Activated CD8-positive, alpha-beta memory T cell treated with anti-CD3 and anti-CD28 coated beads for 48 hours (primary cell): ENCODE measurements at places on chromosomes 1 and 21.
A peak's percentile ranks its signal among the peaks of the same experiment; 100 is the strongest.

GRCh38 chr1:217435204-217435603 lies 195.7 kb downstream of the GPATCH2 start:
- no peak for DNase-seq

DNA sequence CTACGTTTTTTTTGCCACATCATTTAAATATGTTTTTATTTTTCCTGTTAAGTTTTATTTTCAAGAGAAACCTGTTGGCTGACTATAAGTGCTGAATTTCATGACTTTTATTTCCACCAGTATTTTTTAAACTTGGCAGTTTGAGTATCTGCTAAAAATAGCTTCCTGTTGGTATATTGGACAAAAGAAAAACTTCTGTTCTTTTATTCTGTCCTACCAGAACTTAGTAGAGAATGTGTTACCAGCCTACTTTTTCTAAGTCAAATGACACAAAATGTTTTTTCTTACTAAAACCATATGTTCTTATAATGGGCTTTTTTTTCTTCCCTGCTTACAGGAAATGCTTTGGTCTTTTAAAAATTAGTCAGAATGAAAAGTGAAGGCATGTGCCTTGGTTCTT lies 7.6 kb downstream of the DR1 start:
- DNase-seq: no peak

DNA sequence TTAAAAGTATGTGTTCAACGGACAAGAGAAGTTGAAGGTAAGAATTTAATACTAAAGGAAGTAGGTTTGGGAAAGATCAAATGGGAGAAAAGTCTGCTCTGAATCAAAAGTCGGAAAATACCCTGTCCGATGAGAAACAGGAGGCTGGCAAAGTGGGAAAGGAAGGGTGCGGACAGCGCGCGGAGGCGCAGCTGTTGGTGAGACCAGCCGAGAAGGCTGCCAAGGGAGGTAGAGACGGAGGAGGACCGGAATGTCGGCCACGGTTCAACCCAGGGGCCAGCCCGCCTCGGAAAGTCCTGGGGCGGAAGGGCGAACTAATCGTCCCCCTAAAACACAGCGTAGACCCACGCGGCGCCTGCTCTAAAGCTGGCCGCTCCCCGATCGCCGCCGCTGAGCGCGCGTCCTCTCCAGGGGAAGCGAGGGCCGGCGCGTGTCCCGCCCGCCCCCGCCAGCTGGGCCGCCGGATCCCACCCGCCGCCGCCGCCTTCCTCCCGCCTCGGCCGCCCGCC lies 639 bp upstream of the SPATA1 start:
- no peak for DNase-seq

- no peak for DNase-seq
These were observed 118.1 kb downstream of the SPSB1 start for GRCh38 chr1:9410737-9411297.

DNA sequence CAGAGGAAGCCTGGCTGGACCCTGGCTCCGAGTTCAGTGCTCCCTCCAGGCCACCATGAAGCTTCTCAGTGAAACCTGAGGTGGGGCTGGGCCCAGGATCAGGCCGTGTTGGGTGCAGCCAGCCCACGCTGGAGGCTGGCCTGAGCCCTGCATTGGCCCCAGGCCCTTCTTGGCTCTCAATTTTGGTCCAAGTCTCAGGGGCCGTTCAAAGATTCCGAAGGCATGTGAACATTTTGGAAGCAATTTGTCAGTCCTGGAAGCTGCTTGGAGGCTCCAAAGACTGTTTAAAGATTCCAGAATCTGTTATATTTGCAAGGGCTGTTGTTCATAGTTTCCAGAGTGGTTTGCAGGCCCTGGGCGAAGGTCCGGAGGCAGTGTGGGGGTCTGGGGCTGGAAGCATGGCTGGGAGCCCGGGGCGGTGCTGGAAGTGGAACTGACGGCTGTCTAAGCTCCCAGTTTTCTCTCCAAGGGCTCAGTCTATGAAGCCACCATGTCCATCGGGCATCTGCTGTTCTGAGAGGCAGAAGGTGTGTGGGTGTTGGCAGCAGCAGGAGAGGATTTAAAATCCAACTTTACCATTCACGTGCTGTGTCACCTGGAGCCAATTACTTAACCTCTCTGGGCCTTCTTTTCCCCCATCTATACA lies 104.9 kb downstream of the EPHB2 start:
- DNase-seq: no peak

DNA sequence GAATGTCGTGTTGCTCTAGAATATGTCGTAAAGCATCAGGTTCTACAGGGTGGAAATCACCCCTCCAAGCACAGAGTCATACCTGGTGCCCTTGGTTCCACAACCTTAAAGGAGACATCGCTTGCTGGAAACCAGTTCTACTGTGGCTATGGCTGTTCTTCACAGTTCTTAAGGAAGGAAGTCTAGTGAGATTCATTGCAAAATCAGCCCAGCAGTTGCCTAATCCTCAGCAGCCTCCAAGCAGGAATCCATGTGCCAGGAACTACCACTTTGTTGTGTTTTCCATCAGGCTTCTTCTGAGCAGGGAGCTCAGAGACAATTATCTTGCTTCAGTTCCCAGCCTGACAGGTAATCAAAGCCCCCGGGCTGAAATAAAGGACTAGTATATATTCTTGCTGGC lies 45.0 kb upstream of the SLC35F3 start:
- no peak for DNase-seq

GRCh38 chr1:160777486-160778089 lies 18.4 kb upstream of the LY9 start:
- no peak for DNase-seq

DNA sequence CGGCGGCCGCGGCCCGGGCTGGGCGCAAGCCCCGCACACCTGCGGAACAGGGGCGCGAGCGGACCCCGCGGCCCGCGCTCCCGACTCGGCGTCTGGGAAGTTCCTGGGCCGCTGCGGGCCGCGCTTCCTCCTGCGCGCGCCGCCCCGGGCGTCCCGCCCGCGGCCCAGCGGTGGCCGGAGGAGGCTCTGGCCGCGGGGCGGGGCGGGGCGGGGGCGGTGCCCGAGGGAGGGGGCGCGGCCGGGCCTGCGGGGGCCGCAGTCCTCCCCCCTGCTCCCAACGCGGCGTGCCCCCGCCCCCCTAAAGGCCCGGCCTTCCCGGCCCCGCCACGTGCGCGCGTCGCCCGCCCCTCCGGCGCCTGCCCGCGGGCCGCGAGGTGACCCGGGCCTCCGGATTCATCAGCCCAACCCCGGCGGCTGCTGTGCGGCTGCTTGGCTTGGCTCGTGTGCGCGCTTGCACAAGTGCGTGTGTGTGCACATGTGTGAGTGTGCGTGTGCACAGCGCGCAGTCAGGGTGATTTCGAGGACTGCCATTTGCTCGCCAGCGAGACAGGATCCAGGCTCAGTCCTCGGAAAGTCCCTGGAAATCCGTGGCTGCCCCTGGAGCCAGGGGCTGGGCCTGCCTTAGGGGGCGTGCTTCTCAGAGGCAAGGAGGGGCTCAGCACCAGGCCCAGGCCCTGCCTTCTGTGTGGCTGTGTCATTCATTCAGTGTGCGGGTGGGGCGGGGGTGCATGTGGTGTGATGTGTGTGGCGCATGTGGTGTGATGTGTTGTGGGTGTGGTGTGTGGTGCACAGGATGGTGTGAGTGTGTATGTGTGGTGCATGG lies at the start of gene C2CD2:
Gene C2CD2, minus strand, starts transcription at position 188 of the 823 bp plus-strand sequence. CDS start 370 bp downstream, outside the sequence.
- DNase-seq: peak; percentile 11

DNA sequence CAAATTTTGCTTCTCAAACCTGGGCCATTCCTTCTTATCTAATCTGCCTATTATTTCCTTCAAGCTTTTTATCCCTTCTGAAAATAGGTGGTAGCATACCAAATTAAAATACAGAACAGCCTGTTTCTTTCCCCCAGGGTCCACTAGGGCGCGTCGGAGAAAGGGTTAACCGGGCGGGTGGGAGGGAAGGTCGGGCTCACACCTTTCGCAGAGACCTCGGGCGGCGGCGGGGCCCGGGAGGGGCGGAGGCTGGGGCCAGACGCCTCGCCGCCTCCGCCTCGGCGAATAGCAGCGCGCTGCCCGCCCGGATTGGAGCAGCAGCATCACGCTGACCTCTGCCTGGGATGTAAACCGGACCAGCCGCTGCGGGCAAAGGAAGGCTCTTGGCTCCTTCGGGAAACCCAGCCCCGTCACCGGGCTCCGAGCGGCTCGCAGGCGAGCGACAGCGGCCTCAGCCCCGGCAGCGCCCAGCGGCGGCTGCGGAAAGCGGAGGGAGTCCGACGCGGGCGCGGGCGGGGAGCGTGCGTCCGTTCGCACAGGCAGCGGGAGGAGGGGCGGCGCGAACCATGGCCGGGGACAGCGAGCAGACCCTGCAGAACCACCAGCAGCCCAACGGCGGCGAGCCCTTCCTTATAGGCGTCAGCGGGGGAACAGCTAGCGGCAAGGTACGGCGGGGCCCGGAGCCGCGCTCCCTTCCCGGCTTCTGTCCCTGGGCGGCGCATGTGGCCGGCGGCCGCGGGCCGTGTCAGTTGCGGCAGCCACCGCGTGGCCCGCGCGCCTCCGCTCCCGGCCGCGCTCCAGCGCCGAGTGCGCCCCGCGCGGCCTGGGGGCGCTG lies at the start of gene UCK2:
Gene UCK2, plus strand, starts transcription at position 347 of the 835 bp plus-strand sequence. Its CDS starts 220 bp downstream, at position 567.
- peak; percentile 70 for DNase-seq

DNA sequence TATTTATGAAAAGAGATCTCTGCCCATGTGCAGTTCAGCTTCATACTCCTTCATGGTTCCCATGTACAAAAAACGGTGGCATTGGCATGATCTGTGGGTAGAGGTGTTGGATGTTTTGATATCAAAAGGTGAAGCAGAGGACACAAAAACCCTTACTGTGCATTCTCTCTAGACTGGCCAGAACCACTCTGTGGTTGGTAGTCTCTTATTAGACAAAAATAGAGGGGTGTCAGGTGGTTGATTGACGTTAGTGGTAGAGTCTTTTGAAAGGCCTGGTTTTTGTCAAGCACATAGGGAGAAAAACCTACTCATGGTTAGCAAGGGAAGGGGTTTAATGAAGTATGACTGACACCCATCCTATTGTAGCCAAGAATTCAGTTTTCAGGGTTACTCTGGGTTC lies 400.0 kb upstream of the TMPRSS15 start:
- no peak for DNase-seq

- DNase-seq: no peak
These were observed 83.3 kb downstream of the ZFYVE9 start for GRCh38 chr1:52225174-52225573.

DNA sequence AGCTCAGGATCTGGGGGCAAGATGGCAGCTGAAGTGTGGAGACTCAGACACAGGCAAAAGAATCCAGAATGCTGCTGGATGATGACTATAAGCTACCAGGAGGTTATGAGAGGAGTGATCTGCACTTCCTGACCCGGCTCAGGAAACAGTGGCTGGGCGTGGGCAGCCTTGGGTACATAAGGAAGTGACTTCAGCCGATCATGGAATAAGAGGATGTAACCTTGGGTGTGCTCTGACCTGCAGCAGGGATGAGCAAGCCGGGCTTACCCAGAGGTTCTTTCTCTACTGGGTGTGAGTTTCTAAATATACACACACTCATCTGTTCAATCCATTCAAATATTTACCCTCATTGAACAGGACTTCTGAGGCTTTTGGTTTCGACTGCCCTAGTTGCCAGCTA lies 62.7 kb downstream of the CD34 start:
- DNase-seq: no peak

- DNase-seq: no peak
These were observed 71.9 kb downstream of the PLA2G4A start for GRCh38 chr1:186900539-186901237.

- no peak for DNase-seq
These were observed 48.1 kb upstream of the WNT2B start for GRCh38 chr1:112460615-112461014.

DNA sequence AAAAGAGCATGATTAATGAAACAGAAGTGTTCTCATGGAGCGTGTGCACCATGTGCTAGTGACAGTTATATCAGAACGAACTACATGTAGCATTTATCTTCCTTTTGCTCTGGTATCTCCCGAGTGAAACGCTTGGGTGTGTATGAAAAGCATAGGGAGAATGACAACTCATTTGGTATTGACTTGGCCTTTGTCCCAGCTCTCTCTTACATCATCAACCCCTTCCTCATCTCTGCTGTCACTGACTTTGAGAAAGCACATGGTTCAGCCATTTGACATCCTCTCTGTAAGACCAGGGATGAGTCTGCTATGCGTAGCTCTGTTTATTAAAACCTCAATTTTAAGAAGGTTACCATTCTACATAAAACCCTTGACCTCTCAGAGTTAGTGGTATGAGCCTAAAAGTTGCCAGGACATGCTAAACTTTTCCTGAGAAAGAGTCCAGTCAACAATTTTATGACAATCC lies 201.0 kb downstream of the NRIP1 start:
- DNase-seq: no peak

GRCh38 chr1:50981741-50982140 lies 11.7 kb downstream of the CDKN2C start:
- no peak for DNase-seq

GRCh38 chr1:111643696-111644095 lies 24.1 kb downstream of the RAP1A start:
- DNase-seq: no peak

GRCh38 chr1:204623894-204624361 lies 61.6 kb downstream of the LRRN2 start:
- DNase-seq: no peak

GRCh38 chr1:243313635-243314536 lies 58.0 kb downstream of the SDCCAG8 start:
- no peak for DNase-seq

DNA sequence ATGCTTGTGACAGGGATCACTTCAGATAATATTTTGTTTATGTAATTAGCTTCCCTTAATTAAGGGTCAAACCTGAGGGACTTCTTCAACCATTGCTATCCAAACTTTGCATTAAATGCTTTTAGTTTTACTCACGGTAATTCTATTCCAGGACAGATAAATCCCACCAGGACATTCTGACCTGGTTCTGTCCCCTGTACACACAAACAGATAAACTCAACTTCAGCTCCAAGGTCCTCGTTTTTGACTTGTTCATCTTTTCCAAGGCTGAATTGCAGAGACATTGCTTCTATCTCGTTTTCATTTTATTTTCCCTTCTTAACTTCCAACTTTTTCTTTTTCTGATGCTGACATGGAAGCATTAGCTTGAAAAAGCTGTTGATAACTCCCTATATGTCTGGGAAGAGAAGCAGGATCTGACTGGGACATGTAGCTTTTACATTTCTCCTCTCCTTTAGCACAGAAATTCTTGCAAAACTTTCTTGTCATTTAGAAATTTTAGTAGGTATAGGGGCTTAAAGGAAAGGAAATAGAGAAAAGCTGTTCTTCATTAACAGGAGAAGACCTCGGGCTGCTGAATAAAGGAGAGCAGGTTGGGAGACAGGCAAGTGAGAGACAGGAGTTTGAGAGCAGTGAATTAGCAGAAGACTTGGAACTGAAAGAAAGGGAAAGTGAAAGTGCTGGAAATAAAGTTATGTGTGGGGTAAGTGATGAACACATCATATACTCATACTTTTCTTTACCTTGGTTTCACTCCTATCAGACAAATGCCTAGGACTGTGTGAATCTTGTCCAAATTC lies 231.7 kb upstream of the B3GALT2 start:
- no peak for DNase-seq

GRCh38 chr1:232059726-232060374 lies 433.3 kb downstream of the DISC1 start:
- DNase-seq: no peak

DNA sequence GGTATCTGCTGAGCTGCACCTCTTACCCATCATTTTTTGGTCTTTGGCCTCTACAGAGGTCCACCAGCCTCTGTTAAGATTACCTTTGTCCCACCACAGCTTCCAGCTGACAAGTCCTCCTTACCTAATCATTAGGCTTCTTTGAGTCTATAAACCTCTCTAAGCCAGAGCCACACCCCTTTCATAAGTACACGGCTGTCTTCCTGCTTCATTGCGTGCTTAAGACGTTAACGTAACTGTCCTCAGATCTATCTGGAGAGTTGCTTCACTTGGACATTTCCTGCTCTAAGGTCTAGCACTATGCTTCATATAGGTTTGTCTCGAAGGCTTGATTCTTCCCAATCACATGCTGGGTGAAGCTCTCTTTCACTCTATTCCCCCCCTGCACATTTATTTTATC lies 71.0 kb upstream of the CACHD1 start:
- no peak for DNase-seq

GRCh38 chr1:188164459-188164858 lies 1335.7 kb downstream of the PLA2G4A start:
- DNase-seq: no peak
